ENCODE measurements at places on chromosomes 7 and 10.

- no peaks in the 10 kb centered on the region for H3K36me3 ChIP-seq
- peaks cover 20% of the 10 kb centered on the region for H3K4me1 ChIP-seq
- no peak overlapping the region for H3K4me3 ChIP-seq
- peaks cover 26% of the 10 kb centered on the region for H3K27me3 ChIP-seq
- H3K27ac ChIP-seq: no peak overlapping the region
Measured at GRCh38 chr10:132743925-132744490, 41.9 kb downstream of the NKX6-2 start.

- DNase-seq: no peak
- H3K4me3 ChIP-seq: no peak overlapping the region
- no peaks in the 10 kb centered on the region for H3K36me3 ChIP-seq
- H3K27ac ChIP-seq: no peak overlapping the region
Measured at GRCh38 chr7:46168671-46169383, 247.8 kb upstream of the IGFBP3 start.

DNA sequence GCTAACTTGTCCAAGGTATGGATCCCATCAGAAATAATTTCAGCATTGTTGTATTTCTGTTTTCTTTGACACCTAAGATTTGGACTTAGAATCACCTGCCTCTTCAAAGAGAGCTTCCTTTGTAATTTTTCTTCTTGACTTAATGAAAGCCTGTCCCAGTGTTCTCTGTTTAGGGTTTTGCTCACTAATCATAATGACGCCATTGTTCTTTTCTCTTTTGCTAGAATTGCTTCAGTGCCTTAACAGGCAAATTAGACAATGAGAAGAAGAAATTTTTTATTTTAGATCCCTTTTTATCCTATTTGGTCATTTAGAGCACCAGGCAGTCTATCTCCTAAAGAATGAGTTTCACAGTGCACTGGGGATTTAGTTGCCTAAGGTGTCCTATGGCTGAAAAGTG, 128.5 kb downstream of the SND1 start:
- H3K4me1 ChIP-seq: peaks cover 10% of the 10 kb centered on the region
- H3K4me3 ChIP-seq: no peak overlapping the region
- H3K36me3 ChIP-seq: peaks cover 4% of the 10 kb centered on the region
- H3K27ac ChIP-seq: no peak overlapping the region

DNA sequence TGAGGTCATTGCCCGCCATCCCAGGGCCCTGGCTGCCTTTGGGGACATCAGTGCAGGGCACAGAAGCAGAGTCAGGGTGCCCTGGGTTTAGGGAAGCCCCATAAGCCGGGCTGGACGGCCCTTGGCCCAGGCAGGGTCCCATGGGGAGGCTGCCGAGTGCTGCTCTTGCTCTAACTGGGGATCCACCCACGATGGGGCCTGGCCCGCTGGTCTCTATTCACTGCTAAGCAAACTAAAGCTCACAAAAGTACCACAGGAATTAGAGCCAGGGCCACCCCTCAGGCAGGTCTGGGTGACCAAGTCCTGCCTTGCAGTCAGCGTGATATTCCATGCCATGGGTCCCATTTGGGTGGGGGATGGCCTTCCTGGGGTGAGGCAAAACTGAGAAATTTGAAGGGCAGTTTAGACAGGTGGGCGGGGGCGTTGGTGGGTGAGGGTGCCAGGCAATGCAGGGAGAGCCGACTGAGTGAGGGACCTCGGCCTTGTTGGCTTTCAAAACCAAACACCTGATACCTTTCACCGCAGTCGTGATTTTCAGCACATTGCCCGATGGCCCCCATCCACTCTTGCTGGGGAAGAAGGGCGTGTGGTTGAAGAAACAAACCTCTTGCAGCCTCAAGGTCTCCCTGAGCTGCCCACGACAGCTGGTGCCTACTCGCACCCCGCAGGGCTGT, 92.8 kb upstream of the PPIF start:
- H3K27ac ChIP-seq: no peak overlapping the region
- peaks cover 3% of the 10 kb centered on the region for H3K27me3 ChIP-seq
- peaks cover 16% of the 10 kb centered on the region for H3K36me3 ChIP-seq
- no peak for DNase-seq

- no peaks in the 10 kb centered on the region for H3K4me1 ChIP-seq
- peaks cover 58% of the 10 kb centered on the region for H3K36me3 ChIP-seq
- DNase-seq: no peak
Measured at GRCh38 chr10:42609872-42610271, 28.5 kb downstream of the ZNF33B start.

Measured in type B pancreatic cell (in vitro differentiated cells).